ENCODE measurements at places on chromosomes 2 and 18.

- no peak for DNase-seq
Measured at GRCh38 chr18:26863122-26863879, 2.2 kb downstream of the AQP4 start.

DNA sequence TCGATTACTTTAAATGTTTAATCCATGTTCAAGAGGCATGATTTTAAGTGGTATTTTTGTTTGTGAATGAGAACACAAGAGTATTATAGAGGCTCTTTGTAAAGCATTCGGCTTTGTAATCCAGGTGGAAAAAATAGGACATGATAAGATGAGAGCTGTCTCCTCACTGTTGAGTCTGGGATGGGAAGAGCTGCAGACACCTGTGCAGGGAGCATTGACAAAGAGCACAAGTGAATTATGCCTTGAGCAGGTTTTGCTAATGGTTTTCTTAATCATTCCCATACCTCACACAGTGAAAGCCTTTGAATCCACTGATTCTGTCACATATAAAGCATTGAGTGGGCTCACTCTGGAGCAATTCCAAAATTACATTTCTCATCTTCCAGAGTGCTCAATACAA, 9.6 kb downstream of the COL6A3 start:
- DNase-seq: no peak

DNA sequence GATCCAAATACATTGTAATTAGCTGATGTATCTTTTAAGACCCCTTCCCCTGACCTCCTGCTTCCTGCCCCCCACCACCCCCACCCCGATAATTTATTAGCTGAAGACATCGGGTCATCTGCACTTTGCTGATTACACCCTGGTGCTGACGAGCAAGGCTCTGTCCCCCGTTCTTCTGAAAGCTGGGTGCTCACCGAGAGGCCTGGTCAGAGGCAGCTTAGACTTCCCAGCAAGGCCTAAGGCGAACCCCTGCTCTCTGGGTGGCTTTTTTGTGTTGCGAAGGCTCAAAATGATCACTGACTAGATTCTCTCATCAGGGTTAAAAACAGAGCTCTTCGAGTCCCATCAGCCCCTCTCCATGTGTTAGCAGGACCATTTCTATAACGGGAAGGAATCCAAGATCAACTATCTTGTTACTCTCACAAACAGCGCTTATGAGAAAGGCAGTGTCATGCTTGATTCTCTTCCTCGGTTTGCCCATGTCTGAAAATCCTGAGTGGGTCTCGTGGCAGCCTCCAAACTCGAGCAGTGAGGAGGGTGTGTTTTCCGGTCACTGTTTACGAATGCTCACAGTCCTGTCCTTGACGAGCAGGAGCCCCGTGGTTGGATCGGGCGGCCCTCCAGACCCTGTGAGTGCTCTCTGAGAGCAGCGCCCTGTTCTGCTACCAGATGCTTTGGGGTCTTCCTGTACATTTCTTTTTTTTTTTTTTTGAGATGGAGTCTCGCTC, 201.6 kb downstream of the HDAC4 start:
- no peak for DNase-seq

DNA sequence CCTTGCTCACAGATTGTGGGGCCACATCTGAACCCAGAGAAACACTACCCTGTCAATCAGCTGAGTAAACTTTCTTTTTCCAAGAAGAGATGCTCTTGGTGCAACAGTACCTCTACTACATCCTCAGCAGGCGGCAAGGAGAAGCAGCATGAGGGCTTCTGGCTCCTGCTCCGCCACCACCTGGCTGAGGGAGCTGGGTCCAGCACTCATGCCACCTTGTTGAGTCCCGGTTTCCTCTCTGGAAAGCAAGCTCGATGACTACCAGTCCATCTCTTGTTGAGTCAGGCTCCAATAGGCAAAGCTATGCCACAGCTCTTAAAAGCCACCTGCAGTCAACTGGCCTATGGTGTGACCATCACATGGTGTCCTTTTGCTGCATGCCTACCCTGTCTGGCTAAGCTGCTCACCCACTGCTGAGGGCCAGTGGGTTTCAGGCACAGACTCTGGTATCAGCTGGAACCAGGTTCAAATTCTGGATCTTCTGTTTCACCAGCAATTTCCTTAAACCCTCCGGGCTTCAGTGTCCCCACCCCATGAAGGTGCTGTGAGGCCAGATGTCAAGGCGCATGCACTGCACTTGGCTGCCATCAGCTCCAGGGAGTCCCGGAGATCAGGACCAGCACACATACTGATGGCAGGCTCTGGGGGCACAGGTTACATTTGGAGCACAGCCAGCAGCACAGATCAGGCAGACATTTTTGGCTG, 42.5 kb upstream of the ACAA2 start:
- DNase-seq: no peak

Measured in stimulated activated CD8-positive, alpha-beta memory T cell treated with anti-CD3 and anti-CD28 coated beads, Interleukin-15, amount 100 ng/mL, for 24 hours (primary cell).